AG04450 (cell line): ENCODE measurements at places on chromosomes 4 and X. TPM values are rescaled to one million over a fixed set of nuclear protein-coding genes. Genes with fewer than 3 reads are reported as not detected.

HERC6 gene
- polyA plus RNA-seq = 1.5 and 1.8 TPM in 2 replicates

SEPTIN6 gene
- polyA plus RNA-seq = 34.4 and 37.0 TPM in 2 replicates

SSX2B gene
- not detected in 2 replicates for polyA plus RNA-seq

LNX1 gene
- polyA plus RNA-seq = 2.4 and 2.6 TPM in 2 replicates

C4orf50 gene
- not detected in 2 replicates for polyA plus RNA-seq

KCNE5 gene
- 0.29 and 0.56 TPM in 2 replicates for polyA plus RNA-seq

TEX28 gene
- not detected in 2 replicates for polyA plus RNA-seq

PPP4R3C gene
- not detected in 2 replicates for polyA plus RNA-seq

PNMA3 gene
- 0.02 TPM in 2 replicates for polyA plus RNA-seq

GUCY1A1 gene
- polyA plus RNA-seq = 1.5 and 1.9 TPM in 2 replicates

MAGEA2B gene
- polyA plus RNA-seq = not detected in 2 replicates

PRSS12 gene
- 142 and 155 TPM in 2 replicates for polyA plus RNA-seq

ZNF711 gene
- polyA plus RNA-seq = 6.0 and 9.3 TPM in 2 replicates

PPP2R2C gene
- polyA plus RNA-seq = 0.07 TPM in 1 of 2 replicates, not detected in the other

ZDHHC15 gene
- polyA plus RNA-seq = not detected in 2 replicates

UGT2B11 gene
- polyA plus RNA-seq = not detected in 2 replicates

IDUA gene
- polyA plus RNA-seq = 3.9 and 5.9 TPM in 2 replicates

TMEM165 gene
- polyA plus RNA-seq = 134 and 146 TPM in 2 replicates

DCLK2 gene
- polyA plus RNA-seq = 7.3 TPM in 2 replicates

IRF2 gene
- 31.4 and 39.2 TPM in 2 replicates for polyA plus RNA-seq

SLC38A5 gene
- polyA plus RNA-seq = 19.1 and 22.3 TPM in 2 replicates

GPR50 gene
- polyA plus RNA-seq = not detected in 2 replicates

CRMP1 gene
- 5.6 and 6.2 TPM in 2 replicates for polyA plus RNA-seq

PDE6B gene
- polyA plus RNA-seq = 0.20 and 0.64 TPM in 2 replicates

WNK3 gene
- polyA plus RNA-seq = 0.63 and 0.82 TPM in 2 replicates

CLIC2 gene
- 0.55 and 1.2 TPM in 2 replicates for polyA plus RNA-seq

SYTL5 gene
- 2.1 and 2.3 TPM in 2 replicates for polyA plus RNA-seq

HHIP gene
- polyA plus RNA-seq = 3.2 and 3.6 TPM in 2 replicates

PRRG3 gene
- not detected in 2 replicates for polyA plus RNA-seq

NAP1L5 gene
- 6.6 and 8.2 TPM in 2 replicates for polyA plus RNA-seq

IQCM gene
- polyA plus RNA-seq = 0.05 TPM in 1 of 2 replicates, not detected in the other

TIMM8A gene
- 6.3 and 8.1 TPM in 2 replicates for polyA plus RNA-seq

UCP1 gene
- not detected in 2 replicates for polyA plus RNA-seq

C1QTNF7 gene
- 2.7 and 2.9 TPM in 2 replicates for polyA plus RNA-seq

CENPVL1 gene
- not detected in 2 replicates for polyA plus RNA-seq

ADRA2C gene
- not detected in 2 replicates for polyA plus RNA-seq

CTAG1A gene
- polyA plus RNA-seq = not detected in 2 replicates

FGD1 gene
- 4.1 and 5.2 TPM in 2 replicates for polyA plus RNA-seq

DDIT4L gene
- polyA plus RNA-seq = 2.0 and 2.2 TPM in 2 replicates

CENPI gene
- 3.7 and 5.0 TPM in 2 replicates for polyA plus RNA-seq

MAGEA2 gene
- polyA plus RNA-seq = not detected in 2 replicates

CSTF2 gene
- 22.0 and 22.3 TPM in 2 replicates for polyA plus RNA-seq

CPE gene
- polyA plus RNA-seq = 8.0 and 11.8 TPM in 2 replicates
